Activated naive CD8-positive, alpha-beta T cell treated with anti-CD3 and anti-CD28 coated beads, Interleukin-2, amount 10 ng/mL, durations not matched to agents 7 days and 5 days (primary cell): ENCODE measurements at places on chromosomes 5 and 9. TPM values are rescaled to one million over a fixed set of nuclear protein-coding genes. Genes with fewer than 3 reads are reported as not detected.
A peak's percentile ranks its signal among the peaks of the same experiment; 100 is the strongest.

Gene PLAA
- total RNA-seq = 28.3 TPM

Gene ITGA2
- total RNA-seq = 2.0 TPM

Gene C5orf58
- not detected for total RNA-seq

Gene MLANA
- total RNA-seq = not detected

Gene CKMT2
- total RNA-seq = not detected

DNA sequence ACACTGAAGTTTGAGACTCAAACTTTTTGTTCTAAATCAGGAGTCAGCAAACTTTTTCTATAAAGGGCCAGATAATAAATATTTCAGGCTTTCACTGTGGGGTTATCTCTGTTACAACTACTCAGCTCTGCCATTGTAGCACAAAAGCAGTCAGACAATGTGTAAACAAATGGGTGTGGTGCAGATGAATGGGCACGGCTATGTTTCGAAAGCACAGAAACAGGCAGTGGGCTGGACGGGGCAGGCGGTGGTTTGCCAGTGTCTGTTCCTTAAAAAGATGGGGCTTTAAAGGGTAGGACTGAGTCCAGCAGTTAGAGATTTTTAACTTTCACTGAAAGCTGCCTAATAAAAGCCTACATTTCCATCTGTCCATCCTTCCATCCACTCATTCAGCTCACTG is 48.9 kb downstream of the PFDN1 start:
- DNase-seq = no peak

DNA sequence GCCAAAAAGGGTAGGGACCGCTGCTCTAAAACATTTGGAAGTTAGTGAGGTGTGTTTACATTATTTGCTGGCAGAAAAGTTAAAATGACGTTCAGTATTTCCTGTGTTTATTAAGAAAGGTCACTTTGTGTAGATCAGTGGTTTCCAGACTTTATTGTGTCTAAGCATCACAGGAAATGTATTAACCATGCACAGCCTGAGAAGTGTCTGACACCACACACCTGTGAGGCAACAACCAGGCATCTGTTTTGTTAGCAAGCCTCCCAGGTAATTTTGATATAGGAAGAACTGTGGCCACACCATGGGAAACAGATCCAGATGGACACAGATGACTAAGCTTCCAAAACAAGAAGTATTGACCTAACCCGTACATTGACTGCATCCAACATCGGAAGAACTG is 12.0 kb downstream of the TTC1 start:
- no peak for DNase-seq

DNA sequence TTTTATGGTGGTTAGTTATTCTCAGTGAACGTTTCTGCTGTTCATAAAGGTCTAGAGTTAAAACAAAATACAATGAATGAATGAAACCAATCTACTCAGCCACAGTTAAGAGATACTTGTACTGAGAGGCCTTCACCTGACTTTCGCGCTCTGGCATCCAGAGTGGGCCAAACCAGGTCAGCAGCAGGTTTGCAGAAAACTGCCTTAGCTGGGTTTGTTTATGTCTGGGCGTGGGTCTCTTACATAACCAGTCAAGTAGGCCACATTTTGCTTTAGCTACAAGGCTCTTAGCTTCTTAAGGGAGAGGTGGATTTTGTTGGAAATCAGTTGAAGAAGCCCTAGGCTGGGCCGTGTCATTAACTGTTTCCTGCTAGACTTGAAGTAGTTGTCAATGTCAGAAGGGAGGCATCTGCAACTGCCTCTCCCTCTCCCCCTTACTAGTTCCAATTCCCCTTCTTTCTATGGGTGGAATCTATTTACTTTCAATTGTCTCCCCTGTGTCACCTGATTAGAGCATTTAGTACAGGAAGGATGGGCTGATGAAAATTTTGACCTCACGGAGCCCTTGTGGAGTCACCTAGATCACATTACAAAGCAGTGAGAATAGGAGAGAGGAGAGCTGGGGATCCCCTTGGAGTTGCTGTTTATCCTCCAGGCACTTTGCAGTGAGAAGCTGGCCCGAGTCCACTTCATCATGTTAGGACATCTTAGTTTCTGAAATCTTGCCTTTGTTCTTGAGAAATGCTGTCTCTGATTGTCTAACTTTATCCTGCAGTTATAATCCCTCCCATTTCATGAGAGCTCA is 200.5 kb downstream of the ARHGEF28 start:
- DNase-seq = no peak

- DNase-seq = no peak
Measured at GRCh38 chr5:31757806-31758205, 118.9 kb downstream of the PDZD2 start.

- no peak for DNase-seq
Measured at GRCh38 chr5:157747173-157747740, 3.7 kb downstream of the LSM11 start.

- DNase-seq = no peak
Measured at GRCh38 chr5:147190331-147190730, 44.5 kb upstream of the STK32A start.

DNA sequence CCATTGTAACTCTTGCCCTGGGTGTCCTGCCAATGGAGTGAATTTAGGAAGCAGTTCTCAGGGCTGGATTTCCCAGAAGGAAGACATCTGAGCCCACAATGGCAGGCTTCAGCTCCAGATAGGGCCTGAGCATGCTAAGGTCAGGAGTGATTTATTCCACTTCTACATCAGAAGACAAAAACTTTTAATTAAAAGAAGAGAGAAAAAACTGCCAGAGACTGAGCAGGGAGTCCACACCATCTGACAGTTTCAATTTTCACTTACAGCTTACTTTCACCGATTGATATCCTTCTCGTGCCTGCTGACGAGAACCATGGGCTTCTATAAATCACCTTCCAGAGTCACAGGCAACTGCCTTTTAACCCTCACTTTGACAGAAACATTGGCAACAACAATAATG is 228.3 kb upstream of the BRINP1 start:
- no peak for DNase-seq

DNA sequence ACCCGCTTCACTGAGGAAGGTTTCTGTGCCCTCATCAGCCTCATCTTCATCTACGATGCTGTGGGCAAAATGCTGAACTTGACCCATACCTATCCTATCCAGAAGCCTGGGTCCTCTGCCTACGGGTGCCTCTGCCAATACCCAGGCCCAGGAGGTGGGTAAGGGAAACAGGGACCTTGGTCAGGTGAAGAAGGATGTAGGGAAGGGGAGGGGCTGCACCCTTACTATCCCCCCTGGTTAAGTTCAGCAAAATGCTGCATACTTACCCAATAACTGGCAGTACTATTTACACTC is 4.4 kb downstream of the SLC4A9 start:
- DNase-seq = no peak

DNA sequence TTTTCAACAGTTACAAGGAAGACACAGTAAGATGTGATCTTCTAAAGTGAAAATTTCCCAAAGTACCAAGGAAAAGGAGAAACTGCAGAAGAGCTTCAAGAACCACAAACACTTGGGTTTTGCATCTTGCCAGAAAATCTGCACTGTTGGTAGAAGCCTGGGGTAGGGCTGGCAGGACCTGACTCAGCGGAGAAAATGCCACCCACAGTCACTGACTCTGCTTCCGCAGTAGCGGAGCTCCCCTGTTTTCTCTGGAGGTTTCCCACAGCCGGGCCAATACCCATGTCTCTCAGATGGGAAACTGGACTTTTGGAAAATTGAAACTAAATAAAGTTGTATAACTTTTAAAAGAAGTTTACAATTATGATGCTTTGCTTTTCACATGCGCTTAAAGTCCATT is 104.2 kb downstream of the MEF2C start:
- no peak for DNase-seq

DNA sequence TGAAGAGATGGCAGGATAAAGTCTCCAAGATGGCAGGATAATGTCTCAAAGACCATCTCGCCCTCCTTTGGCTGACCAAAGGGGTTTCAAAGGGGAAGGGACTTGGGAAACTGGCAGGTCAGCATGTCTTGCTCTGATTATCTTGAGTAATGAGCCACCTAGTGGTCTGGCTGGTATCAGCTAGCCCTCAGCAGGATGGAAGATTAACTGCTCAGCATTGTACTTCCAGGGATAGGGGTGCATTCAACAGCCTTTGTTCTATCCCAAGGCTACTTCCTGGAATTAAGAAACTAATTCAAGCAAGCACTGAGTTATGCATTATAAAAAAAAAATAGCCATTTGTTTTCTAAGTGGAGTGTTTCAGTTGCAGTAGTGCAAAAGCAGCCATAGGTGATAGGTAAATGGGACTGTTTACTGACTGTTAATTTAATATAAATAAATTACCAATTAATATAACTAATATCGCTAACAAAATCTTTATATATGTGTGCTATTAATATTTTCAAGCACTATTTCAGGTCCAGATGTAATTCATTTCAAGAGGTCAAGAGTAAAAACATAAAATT is 555.5 kb downstream of the CDH9 start:
- DNase-seq = no peak

DNA sequence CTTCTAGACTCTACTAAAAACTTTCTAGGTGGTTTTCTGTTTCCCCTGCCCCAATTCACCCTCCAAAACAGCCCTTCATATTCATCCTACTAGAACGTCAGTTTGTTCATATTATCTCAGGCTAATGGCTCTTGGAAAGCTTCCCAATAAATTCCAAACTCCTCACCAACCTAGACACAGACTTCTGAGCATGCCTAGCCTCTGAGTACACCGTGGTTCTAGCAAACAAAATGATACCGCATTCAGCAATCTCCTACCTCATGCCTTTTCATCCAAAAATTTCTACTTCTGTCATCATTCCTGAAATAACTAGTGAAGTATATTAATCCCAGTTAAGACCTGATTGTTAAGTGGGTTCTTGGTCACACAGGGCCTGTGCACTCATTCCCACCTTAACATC is 46.5 kb upstream of the NR5A1 start:
- no peak for DNase-seq

- DNase-seq = no peak
Measured at GRCh38 chr5:145946112-145946861, 9.9 kb downstream of the SH3RF2 start.

DNA sequence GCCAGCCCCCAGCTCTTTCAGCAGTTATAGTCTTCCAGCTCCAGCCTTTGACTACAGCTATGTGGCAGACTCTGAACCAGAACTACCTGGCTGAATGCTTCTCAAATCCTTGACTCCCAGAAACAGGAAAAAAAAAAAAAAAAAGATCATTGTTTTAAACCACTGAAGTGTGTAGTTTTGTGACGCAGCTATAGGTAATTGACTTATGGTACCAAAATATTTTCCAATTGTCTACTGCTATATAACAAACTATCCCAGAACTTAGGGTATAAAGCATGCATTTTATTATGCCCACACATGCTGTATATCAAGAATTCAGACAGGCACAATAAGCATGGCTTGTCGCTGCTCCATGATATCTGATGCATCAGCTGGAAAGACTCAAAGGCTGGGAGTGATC is 127.1 kb upstream of the POC5 start:
- no peak for DNase-seq

DNA sequence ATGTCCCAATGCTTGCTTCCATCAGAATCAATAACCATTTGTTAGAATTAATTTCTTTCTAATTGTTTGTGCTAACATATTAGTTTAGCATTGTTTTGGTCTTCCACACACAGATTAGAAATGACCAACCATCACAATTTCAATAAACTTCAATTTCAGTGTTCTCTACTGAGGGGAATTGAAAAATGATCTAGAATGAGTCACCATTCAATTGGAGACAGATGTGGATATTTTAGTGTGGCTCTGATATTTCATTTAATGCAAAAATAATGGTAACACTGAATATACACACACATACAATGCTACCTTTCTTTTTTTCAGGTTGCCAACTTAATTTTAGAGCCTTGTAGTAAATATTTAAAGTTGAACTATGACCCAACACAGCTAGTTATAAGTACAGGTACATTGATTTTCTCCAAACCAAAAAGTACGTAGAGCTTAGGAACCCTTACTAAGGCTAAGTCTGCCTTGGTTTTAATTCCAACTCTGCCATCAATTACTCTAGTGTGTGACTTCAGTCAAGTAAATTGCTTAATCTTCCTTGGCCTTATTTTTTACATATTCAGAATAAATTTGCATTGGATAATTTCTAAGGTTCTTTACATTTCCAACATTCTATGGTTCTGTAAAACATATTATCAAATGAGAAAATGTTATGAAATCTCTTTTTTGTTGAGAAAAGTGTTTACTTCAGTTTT is 143.9 kb downstream of the DMRTA1 start:
- no peak for DNase-seq

- no peak for DNase-seq
Measured at GRCh38 chr9:76516871-76517270, 57.9 kb downstream of the GCNT1 start.

DNA sequence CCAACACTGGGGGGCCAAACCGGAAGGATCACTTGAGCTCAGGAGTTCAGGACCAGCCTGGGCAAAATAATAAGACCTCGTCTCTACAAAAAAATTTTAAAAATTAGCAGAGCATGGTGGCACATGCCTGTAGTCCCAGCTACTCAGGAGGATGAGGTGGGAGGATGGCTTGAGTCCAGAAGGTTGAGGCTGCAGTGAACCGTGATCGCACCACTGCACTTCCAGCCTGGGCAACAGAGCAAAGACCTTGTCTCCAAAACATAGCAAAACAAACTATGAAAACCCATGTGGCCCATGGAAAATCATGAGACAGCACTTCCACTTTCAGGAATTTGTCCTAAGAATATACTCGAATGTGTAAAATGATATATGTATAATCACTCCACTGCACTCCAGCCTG is 6.1 kb downstream of the SETX start:
- DNase-seq = no peak

- DNase-seq = no peak
Measured at GRCh38 chr9:71628247-71628646, 140.1 kb downstream of the CEMIP2 start.

- DNase-seq = no peak
Measured at GRCh38 chr9:137763271-137763955, 114.2 kb upstream of the CACNA1B start.

DNA sequence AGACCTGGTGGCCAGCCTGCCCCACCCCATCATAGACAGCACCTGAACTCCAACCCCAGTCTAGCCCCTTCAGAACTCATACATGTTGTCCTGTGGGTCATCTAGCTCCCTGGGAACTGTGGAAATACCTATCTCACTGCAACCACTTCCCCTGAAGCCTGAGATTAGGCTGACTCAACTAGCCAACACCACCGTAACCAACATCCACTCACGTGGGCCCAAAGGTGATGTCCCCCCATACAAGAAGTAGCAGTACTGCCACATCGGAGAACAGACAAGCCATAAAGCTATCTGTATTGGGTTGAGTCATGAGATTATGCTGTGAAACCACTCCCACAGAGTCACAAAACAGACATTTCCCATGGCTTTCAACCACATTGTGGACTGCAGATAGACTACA is 46.6 kb downstream of the OSMR start:
- no peak for DNase-seq

GRCh38 chr5:321230-321725 is at the start of gene AHRR:
AHRR (plus strand) TSS chr5:321714; CDS start chr5:343903, 22,189 bp downstream.
- DNase-seq = peak; percentile 84
